G401 (cell line): ENCODE measurements at places on chromosomes 6 and 20.

DNA sequence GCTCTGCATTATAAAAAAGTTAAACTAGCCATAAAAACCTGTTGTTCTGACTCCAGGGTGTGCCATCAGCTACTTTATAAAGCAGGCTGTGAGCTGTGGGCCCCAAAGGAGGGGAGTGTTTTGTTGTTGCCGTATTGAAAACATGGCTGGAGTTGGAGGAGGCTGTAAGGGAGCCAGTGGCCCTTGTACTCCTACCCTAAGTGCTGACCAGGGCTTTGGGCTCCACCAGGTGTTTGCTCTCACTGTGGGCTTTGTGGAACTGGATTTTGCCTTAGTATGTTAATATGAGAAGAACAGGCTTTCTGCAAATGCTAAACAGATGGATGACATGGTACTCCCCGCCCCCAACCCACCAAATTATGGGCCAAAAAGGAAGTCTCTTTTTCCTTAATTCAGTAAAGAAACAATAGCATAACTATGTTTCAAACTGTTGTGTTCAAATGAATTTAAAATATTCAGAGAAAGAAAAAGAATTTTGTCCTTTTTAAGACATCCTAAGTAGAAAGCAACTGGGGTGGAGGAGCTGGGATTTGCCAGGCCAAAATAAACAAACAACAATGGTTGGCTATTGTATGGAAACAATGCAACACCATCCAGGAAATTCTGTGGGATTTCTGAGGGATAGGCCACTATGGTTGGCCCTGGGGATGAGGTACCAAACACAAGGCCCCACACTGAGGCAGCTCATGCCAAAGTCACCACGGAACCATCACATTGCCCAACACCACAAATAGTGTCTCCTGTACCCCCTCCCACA lies 63.3 kb downstream of the PLCG1 start:
- DNase-seq, result no peak

DNA sequence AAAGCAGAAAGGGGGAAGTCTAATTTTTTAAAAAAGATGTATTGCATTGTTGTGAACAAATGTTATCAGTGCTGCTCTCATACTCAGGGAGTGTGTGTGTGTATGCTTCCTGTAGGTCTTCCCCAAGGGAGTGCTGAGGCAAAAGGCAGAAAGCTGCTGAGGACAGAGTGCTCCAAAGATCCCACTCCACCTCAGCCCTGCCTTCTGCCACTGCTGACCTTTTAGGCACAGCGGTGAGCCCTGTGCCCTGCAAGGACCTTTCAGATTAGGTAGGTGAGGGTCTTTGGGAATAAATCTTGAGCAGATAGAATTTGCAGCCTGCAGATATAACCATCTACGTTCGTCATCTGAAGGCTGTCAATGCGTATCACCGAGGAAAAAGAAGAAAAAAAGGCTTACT lies 756.4 kb upstream of the MMS22L start:
- no peak for DNase-seq

DNA sequence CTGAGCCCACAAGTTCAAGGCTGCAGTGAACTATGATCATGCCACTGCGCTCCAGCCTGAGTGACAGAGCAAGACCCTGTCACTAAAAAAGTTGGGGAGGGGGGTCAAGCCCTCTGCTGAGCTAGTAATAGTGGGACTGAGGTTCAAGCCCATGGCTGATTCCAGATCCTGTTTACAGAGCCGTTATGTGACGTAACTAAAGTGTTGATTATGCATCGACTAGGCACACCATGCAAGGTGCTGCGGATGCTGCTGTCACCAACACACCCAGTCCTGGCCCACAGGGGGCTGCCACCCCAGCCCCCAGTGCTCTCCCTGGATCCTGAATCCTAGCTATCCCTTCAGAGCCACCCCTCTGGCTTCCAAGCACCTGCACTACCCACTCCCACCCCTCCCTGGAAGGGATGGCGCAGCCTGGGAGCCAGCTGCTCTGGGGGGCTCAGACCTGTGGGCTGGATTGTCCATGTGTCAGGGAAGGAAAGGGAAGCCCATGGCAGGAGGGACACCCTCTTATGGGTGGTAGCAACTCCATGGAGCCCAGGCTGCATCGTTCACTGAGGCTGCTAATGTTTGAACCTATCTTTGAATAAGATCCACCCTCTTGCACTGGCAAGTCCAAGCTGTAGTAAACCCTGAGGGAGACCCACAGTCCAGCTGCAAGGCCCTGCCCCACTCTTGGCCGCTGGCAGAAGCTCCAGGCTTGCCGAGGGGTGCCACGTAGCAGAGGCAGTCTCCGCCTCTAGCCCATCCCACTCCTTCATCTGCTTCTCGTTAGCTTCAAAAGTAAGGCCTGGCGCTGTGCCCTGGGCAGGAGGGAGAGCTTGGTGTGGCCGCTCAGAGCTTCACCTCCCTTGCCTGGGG lies 95.0 kb downstream of the SNX5 start:
- DNase-seq, result no peak

DNA sequence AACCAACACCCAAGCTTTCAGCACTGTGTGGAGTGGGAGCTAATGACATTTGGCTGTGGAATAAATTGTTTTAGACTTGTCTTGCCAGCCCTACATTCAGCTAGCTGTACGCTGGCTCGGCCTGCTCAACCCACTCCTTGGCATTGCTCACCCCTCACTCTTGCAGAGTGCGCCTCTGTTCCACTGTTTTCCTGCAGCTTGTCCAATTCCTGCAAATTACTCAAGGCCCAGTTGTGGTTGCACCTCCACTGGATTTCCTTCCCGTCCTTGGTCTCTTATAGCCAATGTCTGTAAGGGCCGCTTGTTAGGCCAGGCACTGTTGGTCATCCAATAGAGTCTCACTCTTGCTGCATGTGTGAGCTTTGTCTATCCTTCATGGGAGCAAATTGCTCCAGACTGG lies 289.2 kb upstream of the RNF24 start:
- DNase-seq, result no peak

- DNase-seq, result peak; percentile 59
Measured at GRCh38 chr6:138001750-138002349, 105.4 kb downstream of the PERP start.

GRCh38 chr6:44969446-44970185 lies 358.5 kb upstream of the RUNX2 start:
- no peak for DNase-seq

DNA sequence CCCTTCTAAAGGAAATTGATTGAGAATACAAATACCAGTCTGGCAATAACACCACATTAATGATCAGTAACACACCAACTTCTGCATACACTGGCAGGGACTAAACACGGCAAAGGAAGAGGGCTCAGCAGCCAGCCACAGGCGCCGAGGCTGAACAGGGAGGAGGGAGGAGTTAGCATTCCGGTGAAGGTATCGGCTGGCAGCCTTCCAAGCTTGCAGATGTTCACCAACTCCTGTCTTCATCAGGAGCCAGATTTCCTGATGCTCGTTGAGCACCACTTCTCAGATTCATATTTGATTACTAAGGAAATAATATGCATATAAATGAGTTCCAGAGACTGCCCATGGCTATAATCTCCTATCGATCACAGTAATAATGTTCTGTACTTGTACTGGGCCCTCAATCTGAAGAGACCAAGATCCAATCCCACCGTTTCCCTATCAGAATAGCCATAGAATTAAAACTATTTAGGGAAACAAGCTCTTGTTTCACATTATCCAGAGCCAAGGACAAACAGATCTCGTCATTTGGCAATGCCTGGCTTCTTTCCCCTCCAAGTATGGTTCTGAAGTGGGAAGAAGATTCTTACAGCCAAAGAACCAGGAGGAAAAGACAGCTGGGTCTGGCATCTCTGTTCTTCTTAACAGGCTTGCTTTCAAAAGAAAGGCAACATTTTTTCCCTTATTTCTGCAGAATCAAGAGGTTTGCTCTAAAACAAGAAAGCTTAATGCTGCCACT lies 42.2 kb downstream of the GFOD1 start:
- peak; percentile 50 for DNase-seq

GRCh38 chr6:53796451-53796780 lies 1.6 kb downstream of the LRRC1 start:
- no peak for DNase-seq

DNA sequence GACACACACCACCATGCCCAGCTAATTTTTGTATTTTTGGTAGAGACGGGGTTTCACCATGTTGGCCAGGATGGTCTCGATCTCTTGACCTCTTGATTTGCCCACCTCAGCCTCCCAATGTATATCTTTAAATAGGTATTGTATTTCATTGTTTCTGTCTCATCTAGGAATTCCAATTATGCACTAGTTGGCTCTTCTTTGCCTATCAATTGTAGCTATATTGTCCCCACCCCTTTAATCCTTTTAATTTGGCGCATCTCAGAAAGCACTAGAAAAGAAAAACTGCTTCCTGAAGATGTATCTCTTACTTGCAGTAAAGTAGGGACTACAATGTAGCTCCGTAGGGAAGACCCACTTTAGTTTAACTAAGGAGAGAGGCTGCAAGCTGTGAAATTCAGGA lies 10.5 kb upstream of the MAVS start:
- DNase-seq, result no peak

- DNase-seq, result no peak
Measured at GRCh38 chr6:15234068-15234758, 11.7 kb upstream of the JARID2 start.

- DNase-seq, result peak; percentile 91
Measured at GRCh38 chr6:46419576-46420002, 71.7 kb downstream of the RCAN2 start.

GRCh38 chr6:81625216-81625615 lies 127.3 kb downstream of the TENT5A start:
- DNase-seq, result no peak

- DNase-seq, result peak; percentile 79
Measured at GRCh38 chr6:148864941-148865340, 118.1 kb downstream of the UST start.

- DNase-seq, result no peak
Measured at GRCh38 chr6:110934381-110934898, 24.1 kb upstream of the GTF3C6 start.

GRCh38 chr6:29680416-29680815 lies 536 bp downstream of the ZFP57 start:
- no peak for DNase-seq

DNA sequence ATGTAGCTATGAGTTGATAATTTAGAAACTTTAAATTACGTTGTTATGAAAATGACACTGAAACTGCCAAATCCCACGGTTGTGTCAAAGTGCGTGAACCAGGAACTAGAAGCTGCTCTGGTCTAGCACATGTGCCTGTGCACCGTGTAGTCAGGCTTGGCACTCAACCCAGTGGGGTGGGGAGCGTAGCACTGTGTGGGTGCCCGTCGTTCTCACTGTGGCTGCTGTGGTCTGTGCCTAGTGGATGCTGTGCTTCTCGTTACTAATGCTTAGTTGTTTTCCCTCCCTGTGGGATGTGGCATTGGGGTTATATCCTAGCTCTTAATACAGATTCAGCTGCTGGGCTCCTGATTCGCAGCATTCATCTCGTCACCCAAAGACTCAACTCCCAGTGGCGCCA lies 46.2 kb upstream of the ADIG start:
- DNase-seq, result no peak

GRCh38 chr6:114334237-114334636 lies 8.6 kb downstream of the HS3ST5 start:
- DNase-seq, result no peak

- DNase-seq, result no peak
Measured at GRCh38 chr6:107717781-107718180, 106.3 kb downstream of the SCML4 start.

DNA sequence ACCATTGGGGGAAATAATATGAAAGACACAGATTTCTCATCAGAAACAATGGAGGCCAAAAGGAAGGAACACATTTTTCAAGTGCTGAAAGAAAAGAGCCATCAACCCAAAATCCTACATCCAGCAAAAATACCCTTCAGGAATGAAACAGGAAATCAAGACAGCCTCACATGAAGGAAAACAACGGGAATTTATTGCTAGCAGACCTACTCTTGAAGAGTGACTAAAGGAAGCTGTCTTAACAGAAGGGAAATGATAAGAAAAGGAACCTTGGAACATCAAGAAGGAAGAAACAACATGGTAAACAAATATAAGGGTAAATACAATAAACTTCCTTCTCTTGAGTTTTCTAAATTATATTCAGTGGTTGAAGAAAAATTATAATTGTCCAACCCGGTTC lies 44.2 kb downstream of the RNF24 start:
- DNase-seq, result no peak

DNA sequence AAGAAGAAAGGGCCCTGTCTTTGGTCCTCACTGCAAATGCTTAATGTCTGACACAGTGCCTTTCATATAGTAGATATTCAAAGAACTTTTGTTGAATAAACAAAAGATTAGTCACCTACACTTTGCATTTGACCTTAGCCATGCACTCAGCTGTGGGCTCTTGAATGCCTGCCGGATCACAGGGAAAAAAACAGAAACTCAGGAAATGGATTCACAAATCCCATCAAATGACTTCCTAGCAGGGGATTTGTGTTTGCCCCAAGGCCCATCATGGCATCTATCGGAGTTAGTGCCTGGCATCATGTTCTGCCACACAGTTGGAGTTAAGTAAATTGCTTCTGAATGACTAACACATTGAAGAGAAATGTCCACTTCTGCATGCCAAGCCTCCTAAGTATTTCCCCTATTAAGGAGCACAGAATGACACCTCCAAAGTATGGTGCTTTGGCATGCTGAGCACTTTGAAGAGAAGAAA lies 72.3 kb upstream of the DST start:
- no peak for DNase-seq

GRCh38 chr6:109695468-109695867 lies 4.4 kb downstream of the FIG4 start:
- no peak for DNase-seq

- DNase-seq, result no peak
Measured at GRCh38 chr20:60206259-60206658, 248.0 kb downstream of the CDH26 start.

- DNase-seq, result no peak
Measured at GRCh38 chr6:3557336-3557735, 100.5 kb upstream of the SLC22A23 start.

- DNase-seq, result no peak
Measured at GRCh38 chr6:43951063-43951755, 176.0 kb downstream of the MRPL14 start.

DNA sequence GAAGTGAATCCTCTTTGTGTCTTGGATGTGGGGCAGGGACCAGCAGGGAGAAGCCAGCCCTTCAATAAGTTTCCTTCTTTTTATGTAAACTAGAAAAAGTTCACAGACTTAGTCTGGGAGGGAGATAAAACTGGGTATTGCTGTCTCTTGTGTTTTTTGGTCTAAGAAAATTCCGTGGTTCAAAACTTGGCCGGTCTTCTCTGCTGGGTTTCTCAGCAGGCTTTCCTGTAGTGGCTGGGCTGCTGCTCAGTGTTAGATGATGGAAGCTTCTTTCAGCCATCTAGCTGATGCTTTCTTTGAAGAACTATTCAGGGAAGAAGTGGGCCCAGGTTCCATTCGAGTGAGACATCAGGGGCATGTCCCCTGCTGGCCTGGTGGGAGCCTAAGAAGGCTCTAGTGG lies 70.7 kb upstream of the SCP2D1 start:
- DNase-seq, result no peak
